ENCODE measurements at places on chromosomes 6 and 20.
A peak's percentile ranks its signal among the peaks of the same experiment; 100 is the strongest.

DNA sequence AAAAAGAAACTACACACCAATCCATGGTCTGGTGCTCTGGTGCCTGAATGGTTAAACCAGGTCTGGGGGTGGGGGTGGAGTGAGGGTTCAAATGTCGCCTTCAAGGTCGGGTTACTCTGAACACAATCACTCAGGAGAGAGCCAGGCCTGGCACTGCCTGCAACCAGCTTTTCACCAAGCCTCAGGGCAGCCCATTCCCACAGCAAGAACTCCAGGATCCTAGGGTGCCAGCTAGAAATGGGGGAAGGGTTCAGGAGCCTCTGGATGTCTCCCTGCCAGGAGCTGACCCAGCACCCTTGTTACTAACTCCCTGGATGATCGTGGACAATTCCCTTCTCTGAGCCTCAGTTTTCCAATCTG is 6.7 kb downstream of the SDC4 start:
- DNase-seq, result no peak

DNA sequence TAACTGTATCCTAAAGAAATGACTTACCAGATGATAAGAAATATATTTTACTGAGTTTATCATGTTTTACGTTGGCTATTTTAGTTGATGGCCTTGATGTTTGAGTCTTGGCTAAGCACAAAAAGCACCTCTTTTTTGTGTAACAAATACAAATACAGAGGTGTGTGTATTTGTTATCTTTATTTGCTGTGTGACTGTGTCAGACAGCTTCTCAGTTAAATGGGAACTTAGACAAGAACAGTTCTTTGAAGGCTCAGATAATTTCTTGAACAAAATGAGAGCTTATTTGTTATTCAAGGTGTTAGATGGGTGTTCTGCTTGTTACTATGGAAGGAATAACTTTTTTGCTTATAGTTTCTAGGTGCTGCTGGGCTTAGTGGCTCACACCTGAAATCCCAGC is 95.4 kb downstream of the RPS12 start:
- no peak for DNase-seq

DNA sequence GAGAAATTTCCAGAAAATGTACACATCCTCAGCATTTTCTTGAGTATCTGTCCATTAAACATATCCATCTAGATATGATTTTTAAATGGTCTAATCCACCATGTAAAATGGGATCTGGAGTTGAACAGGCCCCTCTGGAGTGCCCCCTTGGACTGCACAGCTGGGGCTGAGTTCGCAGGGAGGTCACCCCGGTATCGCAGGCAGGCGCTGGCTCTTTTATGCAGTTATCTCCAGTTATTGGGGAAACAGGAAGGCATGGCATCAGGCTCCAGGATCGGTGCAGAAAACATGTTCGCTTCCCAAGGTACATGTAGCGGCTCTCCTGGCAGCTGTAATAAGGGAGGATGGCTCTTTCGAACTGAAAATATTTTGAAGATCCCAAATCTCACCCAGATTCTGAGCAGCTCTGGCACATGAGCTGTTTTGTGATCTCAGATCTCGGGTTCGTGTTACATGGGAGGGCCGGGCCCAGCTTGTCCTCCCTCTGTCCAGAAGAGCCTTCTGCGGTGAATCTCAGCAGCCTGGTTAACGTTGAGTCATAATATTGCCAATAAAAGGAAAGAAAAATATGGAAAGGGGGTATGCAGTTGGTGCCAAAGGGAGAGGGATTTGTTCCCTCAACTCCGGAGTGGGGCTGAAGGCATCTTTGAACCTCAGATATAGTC is 167.7 kb downstream of the EYA2 start:
- DNase-seq, result no peak

- DNase-seq, result no peak
These were observed 35.0 kb downstream of the SHPRH start for GRCh38 chr6:145929037-145929633.

GRCh38 chr20:4932061-4932460 is 69.2 kb downstream of the SLC23A2 start:
- DNase-seq, result no peak

GRCh38 chr6:45921691-45922281 is 93.9 kb downstream of the CLIC5 start:
- DNase-seq, result no peak

GRCh38 chr20:24729896-24730605 is 219.0 kb upstream of the CST7 start:
- DNase-seq, result no peak

DNA sequence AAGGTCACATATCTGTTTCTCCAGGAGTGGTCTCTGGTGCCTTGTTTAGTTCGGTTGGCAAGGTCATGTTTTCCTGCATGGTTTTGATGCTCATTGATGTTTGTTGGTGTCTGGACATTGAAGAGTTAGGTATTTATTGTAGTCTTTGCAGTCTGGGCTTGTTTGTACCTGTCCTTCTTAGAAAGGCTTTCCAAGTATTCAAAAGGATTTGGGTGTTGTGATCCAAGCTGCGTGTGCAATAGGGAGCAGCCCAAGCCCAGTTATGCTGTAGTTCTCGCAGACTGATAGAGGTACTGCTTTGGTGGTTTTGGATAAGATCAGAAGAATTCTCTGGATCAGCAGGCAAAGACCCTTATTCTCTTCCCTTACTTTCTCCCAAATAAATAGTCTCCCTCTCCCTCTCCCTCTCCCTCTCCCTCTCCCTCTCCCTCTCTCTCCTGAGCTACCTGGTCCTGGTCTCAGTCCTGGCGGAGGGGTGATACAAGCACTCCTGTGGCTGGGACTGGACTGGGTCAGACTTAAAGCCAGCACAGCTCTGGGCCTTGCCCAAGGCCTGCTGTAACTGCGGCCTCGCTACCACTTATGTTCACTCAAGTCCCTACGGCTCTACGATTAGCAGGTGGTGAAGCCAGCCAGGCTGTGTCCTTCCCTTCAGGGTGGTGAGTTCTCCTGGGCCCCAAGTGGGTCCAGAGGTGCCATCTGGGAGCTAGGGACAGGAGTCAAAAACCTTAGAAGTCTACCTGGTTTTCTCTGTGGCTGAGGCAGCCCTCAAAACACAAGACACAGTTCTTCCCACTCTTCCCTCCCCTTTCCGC is 27.3 kb upstream of the GRM4 start:
- no peak for DNase-seq

DNA sequence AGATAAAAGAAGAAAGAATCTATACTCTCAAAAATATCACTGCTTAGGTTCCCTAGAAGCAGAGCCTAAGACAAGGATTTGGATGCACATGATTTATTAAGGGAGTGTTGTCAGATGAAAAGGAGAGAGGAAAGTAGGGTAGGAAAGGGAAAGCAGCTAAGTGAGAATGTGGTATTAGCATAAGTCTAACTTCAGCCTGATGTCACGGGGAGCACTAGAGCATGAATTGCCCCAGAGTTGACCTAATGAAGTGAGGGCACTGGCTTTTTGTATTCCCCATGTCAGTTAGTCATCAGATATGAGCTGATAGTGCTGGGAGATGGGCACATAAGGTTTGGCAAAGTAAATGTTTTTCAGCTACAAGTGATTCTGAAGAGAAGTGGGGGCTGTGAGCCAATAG is 129.0 kb upstream of the THEMIS start:
- no peak for DNase-seq

DNA sequence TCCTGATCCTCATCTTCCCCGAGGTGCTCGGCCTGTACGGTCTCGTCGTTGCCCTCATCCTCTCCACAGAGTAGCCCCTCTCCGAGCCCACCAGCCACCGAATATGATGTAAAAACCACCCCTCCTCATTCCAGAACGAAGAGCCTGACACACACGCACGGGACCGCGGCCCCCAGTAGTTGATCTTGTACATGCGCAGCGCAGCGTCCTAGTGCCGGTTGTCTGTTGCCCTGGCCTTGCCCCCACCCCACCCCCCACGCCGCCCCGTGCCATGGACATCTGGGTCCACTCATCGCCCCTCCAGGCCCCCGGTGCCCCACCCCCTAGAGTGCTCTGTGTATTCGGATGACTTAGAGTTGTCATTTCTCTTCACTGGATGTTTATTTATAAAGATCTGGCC is 5.2 kb upstream of the PRPH2 start:
- DNase-seq, result no peak

- no peak for DNase-seq
These were observed 200.5 kb upstream of the KCNQ5 start for GRCh38 chr6:72421387-72421786.

- DNase-seq, result no peak
These were observed 21.0 kb upstream of the AVP start for GRCh38 chr20:3105256-3106137.

DNA sequence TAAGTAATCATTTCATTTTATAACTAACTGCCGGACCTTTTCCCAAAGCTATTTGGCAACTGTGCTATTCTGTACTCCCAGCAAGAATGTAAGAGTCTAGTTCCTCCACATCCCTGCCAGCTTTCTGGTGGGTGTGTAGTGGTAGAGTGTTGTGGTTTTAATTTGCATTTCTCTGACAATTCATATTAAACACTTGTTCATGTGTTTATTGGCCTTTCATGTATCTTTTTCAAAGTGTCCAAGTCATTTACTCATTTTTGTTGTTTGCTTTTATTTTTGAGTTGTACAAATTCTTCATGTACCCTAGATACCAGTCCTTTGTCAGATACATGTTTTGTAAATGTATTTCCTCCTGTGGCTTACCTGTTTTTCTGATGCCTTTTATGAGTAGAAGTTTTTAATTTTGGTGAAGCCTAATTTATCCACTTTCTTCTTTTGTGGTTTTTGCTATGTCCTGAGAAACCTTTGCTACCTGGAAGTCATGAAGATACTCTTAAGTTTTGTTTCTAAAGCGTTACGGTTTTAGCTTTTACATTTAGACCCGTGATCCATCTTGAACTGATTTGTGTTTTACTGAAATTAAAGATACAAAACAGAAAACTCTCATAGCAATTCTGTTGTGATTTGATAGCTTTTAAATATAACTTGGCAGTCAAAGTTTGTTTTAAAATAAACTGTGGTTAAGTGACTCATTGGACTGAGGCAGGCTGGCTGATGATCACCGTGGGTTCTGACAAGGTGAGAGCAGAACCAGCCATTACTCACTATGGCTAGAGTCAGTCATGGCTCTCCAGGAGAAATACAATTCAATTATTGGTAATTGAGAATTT is 8.0 kb downstream of the MYLIP start:
- DNase-seq, result no peak

GRCh38 chr6:36118550-36119107 is 11.7 kb upstream of the MAPK13 start:
- no peak for DNase-seq

GRCh38 chr6:122098201-122098678 is 301.2 kb upstream of the HSF2 start:
- DNase-seq, result no peak

DNA sequence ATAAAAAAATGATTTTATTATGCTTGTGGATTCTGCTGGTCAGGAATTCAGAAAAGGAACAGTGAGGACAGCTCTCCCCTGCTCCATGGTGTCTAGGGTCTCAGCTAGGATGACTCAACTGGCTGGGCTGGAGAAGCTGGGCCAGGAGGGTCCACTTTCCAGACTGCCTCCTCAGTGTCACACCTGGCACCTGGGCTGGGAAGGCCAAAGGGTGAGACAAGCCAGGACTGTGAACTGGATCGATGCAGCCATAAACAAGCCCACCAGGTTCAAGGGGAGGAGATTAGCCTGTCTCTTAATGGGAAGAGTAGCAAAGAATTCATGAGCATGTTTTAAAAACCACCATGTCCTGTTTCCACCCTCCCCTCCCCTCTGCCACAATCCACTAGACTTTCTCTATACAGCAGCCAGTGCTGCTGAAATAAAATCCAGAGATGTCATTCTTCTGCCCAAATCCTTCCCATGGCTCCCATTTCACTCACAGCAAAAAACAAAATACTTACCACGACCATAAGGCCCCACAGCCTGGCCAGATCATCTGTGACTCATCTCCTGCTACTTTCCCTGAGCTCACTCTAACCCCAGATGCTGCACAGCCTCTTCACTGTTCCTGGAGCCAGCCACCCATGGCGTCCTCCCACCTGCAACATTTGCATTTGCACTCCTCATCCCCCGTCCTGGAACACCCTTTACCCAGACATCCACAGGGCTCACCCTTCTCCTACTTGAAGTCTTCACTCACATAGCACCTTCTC is 13.8 kb downstream of the SPTLC3 start:
- DNase-seq, result no peak

GRCh38 chr20:24996449-24997377 is 4.2 kb upstream of the APMAP start:
- DNase-seq, result no peak

GRCh38 chr20:34215711-34216381 is 25.4 kb upstream of the ASIP start:
- peak; percentile 68 for DNase-seq

- DNase-seq, result no peak
These were observed 254.0 kb upstream of the GJE1 start for GRCh38 chr6:141878686-141879085.

- no peak for DNase-seq
These were observed 5.2 kb upstream of the MMS22L start for GRCh38 chr6:97288188-97288587.

DNA sequence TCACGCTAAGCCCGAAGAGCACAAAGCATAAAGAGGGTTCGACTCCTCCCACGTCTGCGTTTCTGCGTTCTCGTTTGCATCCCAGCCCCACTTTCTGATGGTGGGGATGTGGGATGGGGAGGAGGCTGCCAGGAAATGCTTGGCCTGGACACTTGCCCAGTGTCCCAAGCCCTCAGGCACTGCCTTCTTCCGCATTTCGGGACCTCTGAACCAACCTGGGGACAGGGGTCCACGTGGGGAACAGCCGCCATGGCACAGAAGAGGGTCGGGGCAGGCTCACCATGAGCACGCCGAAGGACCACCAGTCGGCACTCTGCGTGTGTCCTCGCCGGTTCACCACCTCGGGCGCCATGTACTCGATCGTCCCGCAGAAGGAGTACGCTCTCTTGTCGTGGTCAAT is 88.2 kb downstream of the RAMACL start:
- no peak for DNase-seq

DNA sequence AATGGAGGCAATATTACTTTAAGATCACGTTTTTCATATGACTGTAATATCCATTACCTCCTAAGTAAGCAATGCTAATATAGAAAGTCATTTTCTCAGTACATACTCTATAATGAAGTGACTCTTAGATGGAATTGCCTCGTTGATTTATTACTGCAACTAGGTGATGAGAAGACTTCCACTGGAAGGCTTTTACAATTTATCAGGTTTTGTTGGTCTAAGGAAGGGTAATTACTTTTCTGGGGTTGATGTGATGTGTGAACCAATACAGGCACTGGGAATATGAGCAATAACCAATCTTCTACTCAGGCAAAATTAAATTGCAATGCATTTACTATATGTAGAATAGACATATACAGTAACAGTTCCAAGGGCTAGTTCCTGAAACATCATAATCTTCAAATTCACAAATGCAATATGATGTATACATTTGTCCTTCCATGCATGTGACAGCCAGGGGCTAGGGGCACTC is 635.0 kb downstream of the QKI start:
- no peak for DNase-seq

- DNase-seq, result peak; percentile 48
These were observed 30.1 kb downstream of the RIMS4 start for GRCh38 chr20:44780226-44780625.

GRCh38 chr6:167569041-167569805 is 244.3 kb downstream of the TTLL2 start:
- no peak for DNase-seq

GRCh38 chr6:89818977-89819335 is 638 bp downstream of the MDN1 start:
- DNase-seq, result no peak

GRCh38 chr6:2949536-2950083 is 21.8 kb downstream of the SERPINB6 start:
- DNase-seq, result no peak

GRCh38 chr6:120648713-120649112 is 685.6 kb downstream of the TBC1D32 start:
- no peak for DNase-seq
